ENCODE measurements at places on chromosomes 13 and 19.

DNA sequence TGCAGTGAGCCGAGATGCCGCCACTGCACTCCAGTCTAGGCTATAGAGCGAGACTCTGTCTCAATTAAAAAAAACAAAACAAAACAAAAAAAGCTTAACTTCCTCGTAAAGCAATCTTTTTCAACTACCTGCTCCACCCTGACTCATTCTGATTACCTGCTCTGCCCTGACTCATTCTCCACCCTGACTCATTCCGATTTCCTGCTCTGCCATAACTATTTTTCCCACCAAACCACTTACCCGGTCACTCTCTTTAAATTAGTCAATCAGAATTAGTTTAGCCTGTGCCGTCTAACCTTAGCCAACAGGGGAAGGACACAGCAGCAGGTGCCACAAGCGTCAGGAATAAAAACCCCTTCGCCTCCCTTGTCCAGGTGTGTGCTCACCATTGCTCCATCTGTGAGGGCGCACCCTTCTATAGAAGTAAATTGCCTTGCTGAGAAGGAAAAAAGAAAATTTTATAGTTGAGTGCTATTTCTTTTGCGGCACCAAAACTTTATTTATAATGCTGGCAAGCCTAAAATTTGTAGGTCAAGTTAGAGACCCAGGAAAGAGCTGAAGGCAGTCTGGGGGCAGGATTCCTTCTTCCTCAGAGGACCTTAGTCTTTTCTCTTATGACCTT lies 1.7 kb upstream of the IFT88 start:
- DNase-seq, result no peak

DNA sequence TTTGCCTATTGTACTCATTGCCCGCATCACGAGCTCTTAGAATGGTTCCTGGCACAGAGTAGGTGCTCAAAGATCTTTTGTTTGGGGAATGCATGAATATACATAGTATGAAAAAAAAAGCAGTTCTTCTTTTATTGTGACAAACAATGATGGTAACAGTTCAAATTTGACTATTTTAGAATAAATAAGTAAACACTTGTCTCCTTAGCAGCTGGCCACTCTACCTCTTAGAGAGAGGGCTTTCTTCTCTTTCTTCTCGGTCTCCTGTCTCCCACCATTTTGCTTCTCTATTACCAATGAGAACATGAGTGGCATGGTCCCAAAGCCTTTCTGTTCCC lies 639 bp upstream of the SLAIN1 start:
- DNase-seq, result no peak

DNA sequence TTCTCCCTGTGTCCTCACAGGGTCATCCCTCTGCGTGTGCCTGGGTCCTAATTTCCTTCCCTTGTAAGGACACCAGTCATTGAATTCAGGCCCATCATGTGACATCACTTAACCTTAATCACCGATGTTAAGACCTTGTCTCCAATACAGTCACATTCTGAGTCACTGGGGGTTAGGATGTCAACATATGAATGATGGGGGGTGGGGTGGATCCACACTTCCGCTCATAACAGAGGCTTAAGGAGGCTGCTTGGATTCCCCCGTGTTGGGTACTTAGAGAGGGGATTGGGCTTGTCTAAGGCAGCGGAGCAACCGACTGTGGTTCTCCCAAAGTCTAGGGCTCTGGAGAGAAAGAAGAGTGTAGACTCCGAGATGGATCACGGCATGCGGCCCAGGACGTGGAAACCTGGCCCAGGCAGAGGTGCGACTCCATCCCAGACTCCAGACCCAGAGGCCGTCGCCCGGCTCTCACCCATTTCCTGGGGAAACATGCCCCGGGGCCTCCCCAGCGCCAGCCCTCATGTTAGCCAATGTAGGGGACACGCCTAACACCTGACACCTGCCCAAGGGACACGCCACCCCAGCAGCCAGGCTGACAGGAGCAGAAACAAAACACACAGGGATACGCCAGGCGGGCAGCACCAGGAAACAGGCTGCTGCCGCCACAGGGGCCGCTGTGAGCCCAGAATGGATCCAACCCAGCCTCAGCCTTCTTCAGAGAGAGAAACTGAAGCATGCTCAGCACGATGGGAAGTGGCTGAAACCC lies 17.1 kb upstream of the IGLON5 start:
- DNase-seq, result no peak

DNA sequence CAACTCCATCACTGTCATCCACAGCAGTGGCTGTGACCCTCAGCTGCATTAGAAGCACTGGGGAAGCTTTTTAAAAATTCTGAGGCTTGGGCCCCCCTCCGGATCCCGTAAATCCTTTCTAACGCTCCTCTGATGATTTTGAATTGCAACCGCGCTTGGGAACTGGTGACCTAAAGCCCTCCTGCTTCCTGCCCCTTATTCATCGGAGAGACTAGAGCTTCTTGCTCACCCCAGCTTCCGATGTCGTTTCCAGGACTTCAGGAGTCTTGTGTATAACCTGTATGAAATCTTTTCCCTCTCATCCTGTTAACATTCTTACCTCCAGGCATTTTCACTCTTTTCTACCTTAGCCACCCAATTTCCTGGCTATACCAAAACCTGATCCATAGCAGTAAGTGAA lies 14.8 kb downstream of the ZAR1L start:
- no peak for DNase-seq

GRCh38 chr19:23804676-23805075 lies 46.0 kb upstream of the ZNF681 start:
- DNase-seq, result no peak

DNA sequence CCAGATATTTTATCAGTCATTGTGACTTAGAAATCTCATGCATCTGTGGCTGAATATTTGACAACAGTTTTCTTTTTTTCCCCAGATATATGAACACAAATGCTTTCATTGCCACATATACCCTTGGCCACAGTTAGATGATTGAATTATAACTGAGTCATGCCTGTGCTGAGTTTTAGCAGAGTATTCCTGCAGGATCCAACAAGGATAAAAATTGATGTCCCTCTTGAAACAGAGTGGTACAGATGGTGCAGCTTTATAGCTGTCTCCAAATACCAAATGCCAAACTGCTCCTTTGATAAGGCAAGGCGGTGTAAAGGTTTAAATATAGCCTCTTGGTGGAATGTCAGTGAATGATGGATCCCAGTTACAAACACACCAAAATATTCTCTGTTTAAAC lies 428.5 kb downstream of the GPC6 start:
- no peak for DNase-seq

DNA sequence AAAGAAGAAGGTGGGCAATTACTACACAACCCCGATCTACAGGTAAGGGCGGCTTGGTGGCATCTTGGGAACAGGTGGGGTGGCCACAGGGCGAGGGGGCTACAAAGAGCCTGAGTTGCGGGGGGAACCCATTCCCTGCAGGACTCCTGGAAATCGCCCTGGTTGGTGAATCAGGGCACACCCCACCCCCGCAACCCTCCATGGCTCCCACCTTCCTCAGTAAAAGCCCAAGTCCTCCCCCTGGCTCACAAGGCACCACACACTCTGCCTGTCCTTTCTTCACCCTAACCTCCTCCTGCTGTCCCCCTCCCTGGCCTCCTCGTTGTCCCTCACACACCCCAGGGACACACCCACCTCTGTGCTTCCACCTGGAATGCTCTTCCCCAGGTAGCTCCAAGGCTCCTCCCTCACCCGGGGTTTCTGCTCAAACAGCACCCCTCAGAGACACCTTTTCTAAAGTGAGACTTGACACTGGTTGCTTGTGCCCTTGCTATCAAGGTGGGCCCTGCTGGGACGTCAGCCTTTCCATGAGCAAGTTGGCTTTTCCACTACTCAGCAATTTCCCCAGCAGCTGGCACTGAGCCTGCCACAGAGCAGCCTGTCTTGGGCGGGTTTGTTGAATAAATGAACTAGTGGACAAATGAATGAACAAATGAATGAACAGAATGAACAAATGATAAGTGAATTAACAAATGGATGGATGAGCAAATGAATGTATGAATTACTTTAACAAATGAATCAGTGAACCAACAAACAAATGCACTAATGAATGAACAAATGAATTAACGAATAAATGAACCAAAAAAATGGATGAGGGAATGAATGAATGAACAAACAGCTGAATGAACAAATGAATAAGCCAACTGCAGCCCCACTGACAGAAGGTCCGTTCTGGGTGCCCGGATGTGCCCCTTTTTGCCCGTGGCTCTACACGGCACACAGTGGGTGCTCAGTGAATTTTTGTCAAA lies 6.2 kb upstream of the MRI1 start:
- no peak for DNase-seq

DNA sequence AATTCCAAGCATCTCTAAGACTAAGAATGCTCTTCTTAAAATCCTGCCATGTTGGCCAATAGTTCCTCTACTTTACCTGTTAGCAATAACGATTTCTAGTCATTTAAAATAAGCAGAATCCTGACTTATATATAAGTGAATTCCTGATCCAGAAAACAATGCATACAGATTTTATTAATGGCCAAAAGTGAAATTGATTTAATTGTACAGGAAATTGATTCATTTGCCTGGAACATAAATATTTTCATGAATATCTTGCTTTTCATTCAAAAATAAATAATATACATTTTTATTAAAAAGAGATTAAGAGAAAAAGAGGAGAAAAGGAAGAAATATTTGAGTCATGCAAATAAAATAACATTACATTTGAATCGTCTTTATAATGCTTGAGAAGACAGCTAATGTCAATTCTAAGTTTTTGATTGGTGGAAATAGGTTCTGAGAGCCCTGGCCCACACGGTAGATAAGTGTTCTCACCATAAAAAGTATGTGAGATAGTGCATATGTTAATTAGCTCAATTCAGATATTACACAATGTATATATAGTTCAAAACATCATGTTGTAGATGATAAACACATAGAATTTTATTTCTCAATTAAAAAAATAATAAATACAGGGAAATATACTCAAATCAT lies 323.2 kb upstream of the MIR17HG start:
- DNase-seq, result no peak

DNA sequence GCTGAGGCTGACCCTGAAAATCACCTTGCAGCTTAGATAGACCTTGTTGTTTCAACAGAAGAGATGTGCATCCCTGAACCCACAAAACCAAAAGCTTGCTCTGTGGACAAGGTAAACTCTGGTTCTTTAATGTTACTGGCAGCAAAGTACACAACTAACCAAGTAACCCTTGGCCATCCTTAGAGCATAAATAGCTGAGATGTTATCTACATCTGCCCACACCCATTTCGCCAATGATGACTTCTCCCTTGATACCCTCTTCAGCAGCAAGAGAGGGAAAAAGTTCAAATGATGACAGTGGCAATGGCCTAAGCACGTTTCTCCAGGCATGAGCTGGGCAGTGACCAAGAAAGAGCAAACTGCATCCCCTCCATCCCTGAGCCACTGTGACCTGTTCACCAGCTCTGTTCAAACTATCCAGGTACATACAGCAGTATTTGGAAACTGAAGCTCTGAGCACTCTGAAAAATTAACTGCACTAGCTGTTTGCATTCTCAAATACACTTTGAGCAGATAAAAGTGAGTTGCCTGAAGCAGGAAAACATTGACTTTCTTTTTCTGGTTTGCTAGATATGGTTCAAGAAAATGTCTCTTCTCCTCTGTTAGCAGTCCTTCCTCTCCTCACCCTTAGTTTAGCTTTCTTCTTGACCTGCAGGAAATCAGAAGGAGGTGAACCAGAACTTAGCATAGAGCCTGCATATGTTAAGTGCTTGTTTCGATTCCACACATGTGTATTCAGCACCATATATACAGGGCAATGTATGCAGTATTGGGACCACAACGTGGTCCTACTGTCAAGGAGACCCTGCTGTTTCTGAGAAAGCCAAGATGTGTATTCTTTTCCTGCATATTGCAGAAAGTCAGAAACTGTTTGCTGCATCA lies 231.7 kb downstream of the FOXO1 start:
- no peak for DNase-seq

DNA sequence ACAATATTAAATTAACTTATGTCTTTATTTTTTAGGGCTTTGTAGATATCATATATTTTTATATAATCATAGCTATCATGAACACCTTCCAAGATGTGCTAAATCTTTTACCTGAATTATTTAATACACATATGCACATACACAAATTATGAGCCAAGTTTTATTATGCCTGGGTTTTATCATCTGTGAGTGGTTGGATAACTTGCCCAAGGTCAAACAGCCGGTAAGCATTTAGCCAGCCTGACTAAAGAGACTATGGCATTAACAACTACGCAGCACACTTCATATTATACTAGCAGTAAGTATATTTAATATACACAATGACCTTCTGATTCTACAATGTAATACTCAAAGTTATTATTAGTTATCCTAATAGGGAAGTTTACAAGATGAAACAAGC lies 132.7 kb downstream of the FREM2 start:
- DNase-seq, result no peak

DNA sequence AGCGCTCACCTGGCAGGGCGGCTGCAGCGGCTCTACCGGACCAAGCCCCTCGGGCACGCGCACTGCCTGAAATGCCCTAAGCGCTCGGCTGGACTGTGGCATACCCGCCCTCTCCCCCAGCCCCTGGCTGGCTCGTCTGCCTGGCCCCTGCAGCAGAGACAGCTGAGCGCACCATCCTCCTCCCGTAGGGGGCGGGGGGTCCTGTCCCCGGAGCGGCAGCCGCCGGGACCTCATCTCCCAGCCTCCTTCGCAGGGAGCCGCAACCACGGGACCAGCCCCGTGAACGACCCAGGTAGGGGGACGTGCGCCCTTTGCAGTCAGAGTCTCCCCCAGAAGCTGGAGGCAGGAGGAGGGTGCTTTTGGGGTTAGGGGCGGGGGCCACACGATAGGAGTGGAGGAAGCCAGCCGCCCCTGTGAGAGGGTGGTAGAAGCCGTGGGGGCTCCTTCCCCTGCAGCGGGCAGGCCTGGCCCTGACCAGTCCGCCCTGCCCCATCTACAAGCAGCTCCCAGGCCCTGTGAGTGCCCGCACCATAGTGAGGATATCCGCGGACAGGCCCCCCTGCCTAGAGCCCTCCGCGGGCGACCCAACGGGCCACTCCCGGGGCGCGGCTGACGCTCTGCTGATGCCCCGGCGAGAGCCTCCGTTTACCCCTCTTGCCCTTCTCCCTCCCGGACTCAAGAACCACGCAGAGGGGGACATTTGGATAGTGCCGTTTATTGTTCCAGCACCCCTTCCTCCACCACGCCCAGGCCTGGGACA lies 34.2 kb downstream of the ZNF787 start:
- DNase-seq, result no peak

GRCh38 chr13:102172406-102172805 lies 229.4 kb downstream of the FGF14 start:
- no peak for DNase-seq

GRCh38 chr13:35514801-35515502 lies 38.5 kb upstream of the MAB21L1 start:
- no peak for DNase-seq

GRCh38 chr13:39875111-39875987 lies 219.9 kb downstream of the COG6 start:
- DNase-seq, result no peak

DNA sequence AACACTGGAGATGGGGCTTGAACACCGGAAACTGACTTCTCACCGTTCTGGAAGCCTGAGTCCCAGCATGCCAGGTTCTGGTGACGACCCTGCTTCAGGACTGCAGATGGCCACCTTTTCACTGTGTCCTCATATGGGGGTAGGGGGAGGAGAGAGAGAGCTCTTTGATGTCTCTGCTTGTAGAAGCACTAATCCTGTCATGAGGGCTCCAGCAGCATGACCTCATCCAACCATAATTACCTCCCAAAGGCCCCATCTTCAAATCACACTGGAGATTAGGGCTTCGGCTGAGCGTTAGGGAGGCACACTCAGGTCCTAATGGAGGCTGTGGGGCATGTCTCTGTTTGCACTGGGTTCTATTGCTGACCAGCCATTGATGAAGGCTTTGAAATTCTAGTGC lies 255.3 kb downstream of the TEX29 start:
- no peak for DNase-seq
